ENCODE measurements at places on chromosomes 7 and 10.

- no peak for DNase-seq
These were observed 82.1 kb downstream of the AVL9 start for GRCh38 chr7:32577421-32577820.

GRCh38 chr10:31419394-31420063 is 100.5 kb downstream of the ZEB1 start:
- DNase-seq, result no peak

DNA sequence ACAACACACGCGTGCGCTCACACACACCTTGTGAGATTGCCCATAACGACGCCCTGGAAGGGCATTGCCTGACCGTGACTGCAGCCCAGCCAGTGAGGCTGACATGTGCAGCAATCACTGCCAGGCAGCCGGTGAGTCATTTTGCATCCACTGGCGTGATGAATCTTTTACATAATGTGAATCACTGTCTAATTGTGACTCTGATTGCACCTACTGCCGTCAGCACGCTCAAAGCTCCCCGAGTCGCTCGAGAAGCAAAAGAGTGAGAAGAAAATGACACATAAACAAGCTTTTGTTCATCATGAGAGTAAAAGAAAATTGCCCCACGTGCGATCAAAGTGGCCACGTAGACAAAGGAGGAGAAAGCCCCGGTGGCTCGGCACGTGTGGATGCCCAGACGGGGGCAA is 117.4 kb upstream of the PFKP start:
- no peak for DNase-seq

DNA sequence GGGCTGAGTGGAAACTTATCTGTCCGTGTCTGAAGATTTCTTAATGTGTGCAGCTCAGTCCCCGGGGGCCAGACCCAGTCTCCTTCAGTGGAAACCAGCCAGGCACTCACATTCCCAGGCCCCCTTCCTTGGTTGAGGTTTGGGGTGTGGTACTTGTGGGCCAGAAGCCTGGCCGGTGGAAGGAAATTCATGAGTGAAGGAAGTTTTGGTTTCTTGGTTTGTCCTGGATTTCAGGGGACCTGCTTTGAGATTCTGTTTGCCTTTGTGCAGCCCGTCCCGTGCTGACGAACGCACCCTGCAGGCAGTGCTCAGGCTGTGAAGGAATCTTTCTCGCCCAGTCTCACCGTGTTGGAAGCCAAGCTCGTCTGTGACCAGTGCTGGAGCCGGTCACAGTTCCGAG is 2.9 kb downstream of the INPP5A start:
- DNase-seq, result no peak

DNA sequence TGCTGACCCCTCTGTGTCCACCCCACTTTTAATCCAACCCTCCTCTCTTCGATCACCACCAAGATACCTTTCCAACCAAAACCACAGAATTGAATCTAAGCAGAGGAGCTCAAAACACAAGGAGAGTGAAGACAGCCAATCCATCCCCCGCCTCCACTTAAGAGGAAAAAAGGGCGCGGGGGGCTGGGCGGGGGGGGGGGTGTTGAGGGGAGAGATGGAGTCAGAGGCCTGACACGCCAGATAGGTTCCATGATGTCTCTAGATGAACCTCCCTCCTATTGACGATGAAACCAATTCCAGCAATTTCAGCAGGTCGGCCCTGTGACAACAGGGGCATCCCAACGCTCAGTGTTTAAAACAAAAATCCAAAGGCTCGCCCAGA is 1.3 kb downstream of the SORBS1 start:
- DNase-seq, result no peak

GRCh38 chr10:79468015-79468560 is 22.7 kb upstream of the ZCCHC24 start:
- no peak for DNase-seq

DNA sequence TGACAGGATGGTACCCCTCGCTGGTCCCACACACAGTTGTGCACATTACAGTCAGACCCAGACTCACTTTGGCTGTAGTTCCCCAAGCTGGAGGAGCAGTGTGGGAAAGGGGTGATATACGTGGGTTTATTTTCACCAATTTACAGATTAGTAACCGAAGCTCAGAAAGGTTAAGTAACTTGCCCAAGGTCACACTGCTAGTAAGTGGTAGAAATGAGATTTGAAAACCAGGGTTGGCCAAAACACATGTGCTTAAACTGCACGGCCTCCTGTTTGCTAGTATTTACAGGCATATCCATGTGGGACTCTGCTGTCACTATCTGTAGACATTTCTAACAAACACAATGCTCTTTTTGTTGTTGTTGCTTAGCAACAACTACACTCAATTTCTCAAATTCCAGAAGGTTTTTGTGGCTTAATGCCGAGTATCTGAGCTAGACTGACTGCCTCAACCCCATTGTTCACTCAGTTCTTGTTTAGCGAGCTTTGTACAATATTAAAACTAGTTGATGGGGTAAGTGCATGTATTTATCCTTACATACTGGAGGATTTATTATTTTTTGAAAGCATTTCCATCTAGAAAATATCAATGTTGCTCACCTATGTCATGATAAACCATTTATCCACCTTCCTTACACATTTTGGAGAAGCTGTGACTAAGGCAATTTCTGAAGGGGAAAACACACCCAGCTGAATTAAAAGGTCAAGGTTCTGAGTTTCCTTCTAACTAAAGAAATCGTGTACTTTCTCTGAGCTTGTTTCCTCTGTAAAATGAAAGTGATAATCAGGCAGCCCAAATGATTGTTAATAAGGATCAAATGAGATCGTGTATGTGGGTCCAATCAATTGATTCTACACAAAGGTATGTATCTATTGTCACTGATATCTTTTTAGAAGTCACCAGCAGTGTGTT is 5.3 kb upstream of the TMEM139 start:
- peak; percentile 60 for DNase-seq

DNA sequence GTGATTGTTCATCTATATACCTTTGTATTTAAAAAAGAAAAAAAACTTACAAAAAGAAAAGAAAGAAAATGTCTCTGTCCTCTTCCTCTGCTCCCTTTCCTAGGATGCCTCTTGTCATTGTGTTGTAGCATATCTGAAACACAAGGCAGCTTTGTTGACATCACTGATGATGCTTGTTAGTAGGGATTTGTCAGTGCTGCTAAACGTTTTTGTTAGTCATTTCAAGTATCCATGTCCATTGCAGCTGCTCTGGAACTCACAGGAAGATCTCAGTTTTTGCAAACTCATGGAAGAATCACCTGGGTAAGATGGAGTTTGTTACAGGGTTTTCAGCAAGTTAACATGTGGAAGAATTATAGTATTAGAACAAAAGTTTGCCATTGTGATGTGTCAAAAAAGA is 123.6 kb downstream of the CCSER2 start:
- no peak for DNase-seq

DNA sequence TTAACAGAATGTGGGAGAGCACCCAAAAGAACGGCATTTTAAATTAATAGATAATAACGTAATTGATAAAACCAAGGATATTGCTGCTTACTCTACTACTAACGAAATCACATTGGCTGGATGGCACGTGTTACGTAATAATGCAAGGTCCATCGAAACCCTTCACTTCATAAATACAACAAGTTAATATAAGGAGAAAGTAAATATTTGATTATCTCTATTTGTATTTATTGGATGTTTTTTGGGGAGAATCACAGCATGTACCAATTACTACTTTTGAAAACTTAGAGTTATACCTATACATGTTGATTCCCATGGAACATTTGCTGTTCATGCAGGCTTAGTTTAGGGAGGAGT is 1.6 kb downstream of the PRKG1 start:
- no peak for DNase-seq

- no peak for DNase-seq
These were observed 210.1 kb downstream of the TNS3 start for GRCh38 chr7:47371733-47372368.

- no peak for DNase-seq
These were observed 136.5 kb downstream of the EPC1 start for GRCh38 chr10:32210306-32211045.

- no peak for DNase-seq
These were observed 3.8 kb downstream of the VPS41 start for GRCh38 chr7:38905056-38905759.

GRCh38 chr10:72794260-72794659 is 99.3 kb upstream of the OIT3 start:
- DNase-seq, result no peak

- DNase-seq, result no peak
These were observed 445.1 kb downstream of the PLXNA4 start for GRCh38 chr7:132131196-132131595.

DNA sequence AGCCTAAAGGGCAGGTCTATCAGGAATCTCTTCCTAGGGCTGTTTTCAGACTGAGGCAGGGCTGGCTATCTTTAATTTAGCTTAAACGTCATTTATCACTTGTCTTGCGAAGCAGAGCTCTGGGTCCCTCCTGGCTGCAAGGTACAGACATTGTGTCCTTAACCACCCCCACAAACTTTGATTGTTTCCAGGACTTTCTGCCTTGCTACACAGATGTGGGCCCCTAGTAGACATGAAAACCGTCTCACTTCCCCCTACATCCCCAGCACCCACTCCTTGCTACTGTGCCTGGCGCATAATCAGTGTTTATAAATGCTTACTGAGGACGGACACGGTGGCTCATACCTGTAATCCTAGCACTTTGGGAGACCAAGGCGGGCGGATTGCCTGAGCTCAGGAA is 54.5 kb downstream of the PIP4K2A start:
- no peak for DNase-seq

- no peak for DNase-seq
These were observed 24.9 kb downstream of the INSIG1 start for GRCh38 chr7:155322530-155322929.

DNA sequence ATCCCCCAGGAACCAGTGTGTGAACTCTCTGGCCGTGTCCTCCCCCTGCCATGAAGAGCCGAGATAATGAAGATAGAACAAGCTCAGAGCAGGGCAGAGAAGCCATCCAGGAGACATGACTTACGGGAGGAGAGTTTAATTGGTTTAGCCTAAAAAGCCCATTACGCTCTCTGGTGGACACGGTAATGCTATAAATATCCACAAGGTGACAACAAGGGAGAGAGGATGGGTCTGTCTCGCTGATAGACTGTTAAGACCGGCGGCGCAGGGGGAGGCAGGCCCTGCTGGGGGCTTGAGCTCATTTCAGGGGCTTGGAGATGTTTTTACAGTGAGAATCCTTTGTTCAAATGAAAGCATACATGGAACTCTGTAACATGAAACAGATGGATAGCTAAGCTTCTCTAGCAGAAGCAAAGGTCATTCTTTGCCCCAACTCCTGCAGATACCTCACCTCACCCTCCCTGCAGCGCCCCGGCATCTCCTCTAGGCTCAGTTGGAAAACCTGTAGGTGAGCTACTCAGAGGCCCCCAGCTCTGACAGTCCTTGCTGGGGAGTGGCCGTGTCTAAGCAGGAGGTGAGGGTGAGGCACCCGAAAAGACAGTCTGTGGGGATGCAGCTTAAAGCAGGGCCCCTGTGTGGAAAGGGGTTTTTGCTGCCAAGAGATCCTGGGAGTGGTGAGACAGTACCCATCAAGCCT is 40.8 kb upstream of the LOXL4 start:
- no peak for DNase-seq

DNA sequence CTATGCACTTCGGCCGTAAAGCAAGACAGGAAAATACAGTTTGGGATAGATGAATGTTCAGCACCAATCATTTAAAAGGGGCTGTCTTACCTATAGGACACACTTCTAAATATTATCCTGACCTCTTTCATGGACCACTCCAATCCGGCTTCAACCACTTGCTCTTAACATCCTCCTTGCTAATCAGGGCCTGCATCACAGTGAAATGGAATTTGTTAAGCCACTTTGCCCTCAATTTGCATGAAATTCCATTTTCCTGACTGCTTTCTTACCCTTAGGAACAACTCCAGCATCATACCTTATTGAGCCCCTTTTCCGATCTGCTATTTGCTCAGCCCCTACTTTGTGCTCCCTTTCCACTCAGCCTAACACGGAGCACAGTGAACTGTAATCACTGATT is 667.3 kb downstream of the PHTF2 start:
- no peak for DNase-seq

DNA sequence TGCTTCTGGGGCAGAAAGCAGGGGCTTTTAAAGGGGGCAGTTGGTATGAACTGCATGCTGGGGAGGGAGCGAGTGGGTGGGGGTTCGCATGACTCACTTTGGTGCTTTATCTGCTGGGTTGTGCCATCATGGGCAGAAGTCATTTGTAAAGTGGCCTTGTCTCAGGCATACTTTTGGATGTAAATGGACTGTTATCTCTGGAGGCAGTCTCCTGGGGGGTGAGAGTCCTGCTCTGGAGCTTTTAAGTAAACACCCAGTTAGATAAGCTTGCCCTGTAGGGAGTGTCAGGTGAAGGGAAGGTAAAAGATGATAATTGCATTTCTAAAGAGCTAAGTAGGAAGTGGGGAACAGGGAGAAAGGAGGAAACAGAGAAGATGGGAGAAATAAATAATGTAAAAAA is 1.6 kb upstream of the GSTO1 start:
- DNase-seq, result no peak

- no peak for DNase-seq
These were observed 26.2 kb downstream of the GPER1 start for GRCh38 chr7:1114088-1114487.

DNA sequence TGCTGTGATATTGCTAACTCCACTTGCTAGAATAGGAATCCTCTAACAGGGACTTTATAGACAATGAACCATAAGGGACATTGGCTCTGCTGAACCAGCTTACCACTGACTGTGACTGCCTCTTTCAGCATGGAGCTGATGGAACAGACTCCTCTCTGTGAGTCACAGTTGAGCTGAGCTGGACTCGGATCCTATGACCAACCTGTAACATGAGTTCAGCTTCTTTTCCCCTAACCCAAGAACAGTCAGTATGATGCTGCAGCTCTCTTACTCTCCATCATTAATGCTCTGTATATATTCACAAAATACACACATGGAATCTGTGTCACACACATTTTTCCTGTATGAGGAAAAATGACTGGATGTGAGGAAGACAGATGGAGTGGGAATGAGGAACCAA is 177.9 kb upstream of the BET1 start:
- no peak for DNase-seq

DNA sequence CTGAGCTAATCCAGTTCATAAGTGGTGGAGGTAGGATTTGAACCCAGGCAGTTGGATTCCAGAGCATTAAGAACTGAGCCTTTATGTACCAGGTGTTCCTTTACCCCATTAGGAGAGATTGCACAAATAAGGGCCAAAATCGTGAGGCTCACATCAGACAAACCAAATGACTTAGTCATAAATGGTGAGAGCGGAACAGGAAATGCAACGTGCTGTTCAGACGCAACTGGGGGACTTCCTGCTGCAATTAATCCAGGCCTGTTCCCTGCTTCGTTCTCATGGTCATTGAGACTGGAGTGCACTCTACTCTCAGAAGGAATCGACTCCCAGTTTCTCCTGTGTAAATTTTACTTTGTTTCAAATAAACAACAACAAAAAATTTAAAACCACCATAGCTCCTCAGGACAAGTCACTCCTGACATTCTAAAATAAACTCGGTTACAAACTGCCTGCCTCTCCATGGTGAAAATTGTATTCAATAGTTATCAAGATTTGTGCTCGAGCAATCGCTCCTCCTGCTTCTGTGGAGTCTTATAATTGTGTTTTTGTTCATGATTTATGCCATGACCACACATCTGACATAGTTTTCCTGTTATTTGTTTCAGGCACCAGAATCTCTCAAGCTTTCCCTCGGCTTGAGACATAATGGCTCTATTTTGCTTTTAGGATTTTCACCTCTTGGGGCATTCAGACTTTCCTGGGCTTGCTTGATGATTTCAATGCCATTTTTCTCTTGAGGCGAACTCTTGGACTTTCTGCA is 115.3 kb upstream of the BMPER start:
- no peak for DNase-seq
